ENCODE measurements at places on chromosomes 2 and 18.

DNA sequence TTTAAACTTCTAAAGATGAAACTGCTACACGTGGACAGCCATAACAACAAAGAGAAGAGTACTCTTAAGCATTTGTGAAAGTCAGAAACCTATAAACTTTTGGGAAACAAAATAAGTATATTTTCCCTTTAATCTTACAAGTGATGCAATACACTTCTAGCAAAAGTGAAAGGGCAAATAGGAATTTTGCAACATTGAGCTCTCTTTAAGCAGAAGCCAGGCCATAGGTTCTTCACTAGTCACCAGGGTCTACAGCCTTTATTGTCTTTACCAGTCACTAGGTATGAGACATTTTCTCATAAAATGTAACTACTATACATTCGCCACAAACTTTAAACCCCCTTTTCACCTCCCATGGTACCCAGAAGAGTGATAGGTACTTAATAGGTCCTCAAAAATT is 37.5 kb downstream of the SCN1A start:
- peak; percentile 75 for DNase-seq

- DNase-seq: no peak
Observed at GRCh38 chr2:58939388-58939787, 698.3 kb upstream of the FANCL start.

DNA sequence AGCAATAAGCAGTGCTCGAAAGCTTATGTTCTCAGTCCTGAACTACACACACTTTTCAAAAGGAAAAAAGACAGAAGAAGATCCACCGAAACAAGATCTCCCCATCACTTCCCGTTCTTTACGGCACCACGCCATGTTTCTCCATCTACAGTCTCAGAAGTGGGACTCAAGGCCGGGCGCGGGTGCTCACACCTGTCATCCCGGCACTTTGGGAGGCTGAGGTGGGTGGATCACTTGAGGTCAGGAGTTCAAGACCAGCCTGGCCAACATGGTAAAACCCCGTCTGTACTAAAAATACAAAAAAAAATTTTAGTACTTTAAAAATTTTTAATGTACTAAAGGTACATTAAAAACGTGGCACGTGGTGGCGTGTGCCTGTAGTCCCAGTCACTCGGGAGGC is 31.2 kb downstream of the ZNF516 start:
- DNase-seq: no peak

- peak; percentile 53 for DNase-seq
Observed at GRCh38 chr18:3758531-3758930, 308.6 kb downstream of the TGIF1 start.

DNA sequence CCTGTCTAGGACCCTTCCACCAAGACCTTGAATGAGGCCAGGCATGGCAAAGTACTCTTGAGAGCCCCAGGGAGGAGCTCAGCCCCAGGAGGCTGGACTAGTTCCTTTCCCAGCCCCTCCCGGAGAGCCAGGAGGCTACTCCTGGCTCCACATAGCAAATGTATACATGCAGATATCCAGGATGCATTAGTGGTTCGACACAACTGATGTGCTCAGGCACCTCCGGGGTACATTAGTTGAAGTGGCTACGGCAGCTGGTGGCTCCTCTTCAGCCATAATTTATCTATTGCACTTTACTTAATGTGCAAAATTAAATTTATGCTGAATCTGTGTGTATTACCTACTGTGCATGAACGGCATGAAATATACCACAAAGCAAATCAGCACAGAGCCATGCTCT is 182.8 kb upstream of the MEIS1 start:
- no peak for DNase-seq

GRCh38 chr2:33497221-33497650 is 20.8 kb downstream of the RASGRP3 start:
- peak; percentile 78 for DNase-seq

GRCh38 chr2:199136681-199137080 is 321.1 kb downstream of the SATB2 start:
- no peak for DNase-seq

DNA sequence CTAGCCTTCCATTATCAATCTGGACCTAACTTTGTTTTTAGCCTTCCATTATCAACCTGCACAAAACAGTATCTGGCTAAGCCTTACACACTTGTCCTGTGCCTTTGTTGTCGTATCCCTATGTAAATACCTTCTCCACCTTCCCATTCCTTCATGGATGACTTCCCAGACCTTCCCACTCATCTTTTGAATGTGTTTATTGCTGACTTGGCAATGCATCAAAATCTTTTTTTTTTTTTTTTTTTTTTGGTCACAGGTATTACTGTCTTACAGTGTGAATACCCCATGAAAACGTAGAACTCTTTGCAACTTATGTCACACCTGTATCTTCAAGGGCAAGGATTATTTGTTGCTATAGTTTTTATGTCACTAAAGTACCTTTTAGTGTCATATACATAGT is 25.7 kb downstream of the RPE start:
- no peak for DNase-seq

GRCh38 chr2:38213619-38214167 is 137.7 kb upstream of the CYP1B1 start:
- DNase-seq: peak; percentile 21

GRCh38 chr18:52451851-52452250 is 111.9 kb downstream of the DCC start:
- no peak for DNase-seq

DNA sequence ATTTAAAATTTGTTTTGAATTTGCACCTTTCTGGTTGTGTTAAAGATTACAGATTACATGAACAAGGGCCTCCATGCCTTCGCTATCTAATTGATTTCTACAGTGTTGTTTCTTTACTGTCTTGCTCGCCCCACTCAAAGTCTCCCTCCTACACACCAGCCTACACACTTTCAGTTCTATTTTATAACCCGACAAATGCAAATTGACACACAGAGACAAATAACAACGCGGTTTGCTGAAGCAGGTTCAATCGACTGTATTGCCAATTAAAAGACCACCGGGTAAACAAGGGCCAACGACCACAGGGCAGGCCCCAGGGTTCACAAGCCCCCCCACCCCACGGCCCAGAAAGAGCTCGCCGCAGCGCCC is 869 bp downstream of the STARD7 start:
- DNase-seq: peak; percentile 37

DNA sequence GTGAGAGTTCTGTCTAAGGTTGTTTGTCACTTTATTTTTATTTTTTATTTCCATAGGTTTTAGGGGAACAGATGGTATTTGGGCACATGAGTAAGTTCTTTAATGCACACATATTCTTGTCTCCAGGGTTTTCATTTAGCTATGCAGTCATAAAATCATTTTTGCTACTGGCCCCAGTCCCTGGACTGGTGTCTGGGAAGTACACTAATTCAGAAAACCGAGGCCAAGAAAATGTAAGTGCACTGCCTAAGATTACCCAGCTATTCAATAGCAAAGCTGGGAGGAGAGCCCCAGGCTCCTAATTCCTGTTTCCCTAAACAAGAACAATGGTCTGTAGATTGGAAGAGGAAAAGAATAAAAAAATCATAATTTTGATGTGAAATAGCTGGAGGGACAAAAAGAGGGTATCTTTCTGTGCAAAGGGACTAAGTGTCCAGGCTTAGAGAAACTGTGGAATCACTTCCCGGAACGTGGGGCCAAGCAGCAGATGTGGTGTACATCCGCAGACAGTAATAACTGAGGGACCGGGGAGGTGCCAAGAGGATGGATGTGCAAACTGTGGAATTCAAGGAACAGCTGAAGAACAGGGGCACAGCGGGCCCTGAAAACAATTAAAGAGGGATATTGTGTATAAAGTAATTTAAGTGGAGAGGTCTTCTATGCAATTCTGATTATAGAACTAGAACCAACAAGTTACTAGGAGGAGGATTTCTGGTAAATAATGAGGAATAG is 236.3 kb downstream of the ACKR3 start:
- DNase-seq: no peak

DNA sequence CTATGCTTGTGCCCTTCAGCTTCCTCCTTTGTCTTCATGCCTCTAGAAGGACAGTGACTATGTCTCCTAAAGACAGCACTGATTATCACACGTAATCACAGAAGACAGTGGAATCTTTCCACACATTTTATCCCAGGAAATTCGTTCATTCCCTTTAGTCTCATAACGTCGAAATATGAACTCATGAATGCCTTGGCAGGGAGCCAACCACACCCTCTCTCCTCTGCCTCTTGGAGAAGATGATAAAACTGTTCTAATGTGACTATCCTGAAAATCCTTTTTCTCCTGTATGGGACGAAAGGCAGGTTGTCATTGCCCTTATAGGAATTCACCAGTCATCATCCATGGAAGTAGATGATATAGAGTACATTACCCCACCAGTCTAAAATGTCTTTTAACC is 726.6 kb upstream of the FANCL start:
- no peak for DNase-seq

- DNase-seq: no peak
Observed at GRCh38 chr2:27885234-27885633, 5.0 kb downstream of the RBKS start.

DNA sequence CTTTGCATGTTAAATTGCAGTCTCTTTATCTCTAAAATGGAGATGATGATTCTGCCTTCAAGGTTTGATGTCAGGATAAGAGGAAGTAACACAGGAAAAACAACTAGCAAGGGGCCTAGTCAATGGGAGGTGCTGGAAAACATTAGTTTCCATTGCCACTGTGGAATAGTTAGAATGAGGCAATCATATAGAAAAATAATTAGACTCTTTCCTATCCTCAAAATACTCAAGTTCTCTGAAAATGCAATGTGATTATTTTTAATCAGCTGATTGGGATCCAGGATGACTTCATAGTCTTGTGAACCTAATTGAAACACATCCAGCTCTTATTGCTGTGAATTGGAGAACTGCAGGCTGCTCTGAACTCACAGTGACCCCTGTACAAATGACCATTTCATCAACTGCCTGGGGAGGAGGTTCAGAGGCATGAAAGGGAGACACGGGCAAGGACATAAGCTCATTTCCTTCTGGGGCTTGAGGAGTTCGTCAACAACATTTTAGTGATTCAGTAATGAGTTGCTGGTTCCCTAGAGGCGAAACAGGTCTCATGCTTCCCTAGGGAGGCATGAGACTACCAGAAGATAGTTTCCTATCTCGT is 422.5 kb downstream of the LPIN1 start:
- DNase-seq: peak; percentile 92
